Body of pancreas (tissue), 4 donors: ENCODE measurements at places on chromosomes 4 and X.

DNA sequence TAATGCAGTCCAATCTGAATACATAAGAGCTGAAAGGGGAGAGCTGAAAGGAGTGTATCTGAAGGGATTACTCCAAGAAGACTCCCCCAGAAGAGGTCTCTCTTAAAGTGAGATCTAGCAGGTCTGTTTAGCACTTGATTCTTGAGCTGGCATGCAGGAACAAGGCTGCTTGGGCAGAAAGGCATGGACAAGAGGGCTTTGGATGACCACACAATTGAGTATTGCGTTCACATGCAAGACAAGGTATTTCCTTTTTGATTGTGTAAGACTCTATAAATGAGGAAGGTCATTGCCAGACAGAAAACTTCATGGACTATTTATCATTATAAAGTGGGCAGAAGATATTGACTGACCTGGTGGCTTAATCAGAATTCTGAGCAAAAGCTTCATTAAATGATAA lies 145.5 kb upstream of the AFF2 start:
- no peak for DNase-seq

- DNase-seq, result no peak
Observed at GRCh38 chr4:123077330-123077729, 154.9 kb upstream of the NUDT6 start.

DNA sequence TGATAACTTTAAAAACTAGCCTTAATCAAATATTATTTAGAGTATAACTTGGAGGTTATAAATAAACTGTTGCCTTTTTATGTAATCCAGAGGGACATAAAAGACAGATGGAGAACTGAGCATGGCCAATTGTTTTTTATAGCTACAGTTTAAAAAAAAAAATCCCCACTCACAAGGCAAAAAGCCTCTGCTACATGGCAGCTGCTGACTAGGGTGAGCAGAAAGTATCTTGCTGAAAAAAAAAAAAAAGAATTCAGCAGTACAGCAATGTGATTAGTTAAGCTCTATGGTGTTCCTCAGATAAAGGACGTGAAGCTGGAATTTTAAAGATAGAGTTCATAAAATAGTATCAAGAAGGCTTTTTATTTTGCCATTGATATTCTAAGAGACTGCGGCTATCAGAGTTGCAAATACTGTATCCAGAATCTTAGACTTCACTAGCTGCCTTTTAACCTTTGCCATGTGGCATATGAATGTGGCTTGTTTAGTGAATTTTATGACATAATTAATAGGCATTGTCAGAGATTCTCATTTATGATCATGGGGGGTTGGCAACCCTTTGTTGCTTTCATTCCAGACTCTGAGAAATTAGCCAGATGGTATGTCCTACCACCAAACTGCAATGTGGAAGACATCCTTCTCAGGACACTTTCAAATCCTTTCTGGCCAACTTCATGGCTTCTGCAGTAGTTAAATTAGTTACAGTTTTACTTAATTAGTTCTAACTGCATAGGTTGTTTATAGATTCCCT lies 498.0 kb downstream of the STPG2 start:
- DNase-seq, result no peak

- no peak for DNase-seq
Observed at GRCh38 chr4:169802873-169803272, 45.1 kb upstream of the HPF1 start.

GRCh38 chrX:135632353-135632752 lies 81.1 kb upstream of the CT45A1 start:
- DNase-seq, result no peak

DNA sequence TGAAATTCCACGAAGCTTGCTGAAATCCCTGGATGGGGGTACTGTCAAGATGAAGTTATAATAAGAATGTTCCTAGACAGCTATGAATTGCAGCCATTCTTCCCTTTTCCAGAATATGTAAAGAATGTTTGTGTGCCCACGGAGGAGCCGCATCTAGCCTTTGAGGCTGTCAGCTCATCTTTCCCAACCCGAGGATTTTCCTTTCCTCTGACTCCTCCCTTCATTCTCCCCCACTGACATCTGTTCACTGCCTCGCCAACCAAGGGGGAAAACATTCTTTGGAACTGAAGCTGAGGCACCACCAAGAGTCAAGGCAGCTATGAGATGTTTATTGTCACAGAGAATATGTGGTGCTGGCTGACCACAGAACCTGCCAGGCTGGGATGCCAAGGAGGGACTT lies 8.8 kb downstream of the NHSL2 start:
- DNase-seq, result no peak

GRCh38 chrX:141791856-141792255 lies 46.3 kb upstream of the MAGEC3 start:
- no peak for DNase-seq

- no peak for DNase-seq
Observed at GRCh38 chr4:17544205-17544604, 29.2 kb downstream of the CLRN2 start.

DNA sequence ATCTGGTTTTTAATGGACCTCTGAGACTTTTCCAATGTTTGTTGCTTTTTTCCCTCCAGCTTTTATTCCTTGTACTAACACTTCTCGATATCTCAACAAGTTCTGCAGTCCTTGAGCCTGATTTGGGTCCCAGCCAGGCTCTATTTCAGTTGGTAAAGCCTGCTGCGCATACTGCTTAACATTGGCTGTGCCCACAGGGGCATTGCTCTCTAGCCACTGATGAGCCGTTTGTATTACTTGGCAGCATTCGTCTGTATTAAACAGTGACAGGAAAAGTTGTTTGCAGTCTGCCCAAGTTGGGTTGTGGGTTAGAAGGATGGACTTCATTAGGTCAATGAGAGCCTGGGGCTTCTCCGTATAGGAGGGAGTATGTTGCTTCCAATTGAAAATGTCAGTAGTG lies 59.6 kb upstream of the XAGE1B start:
- DNase-seq, result no peak

DNA sequence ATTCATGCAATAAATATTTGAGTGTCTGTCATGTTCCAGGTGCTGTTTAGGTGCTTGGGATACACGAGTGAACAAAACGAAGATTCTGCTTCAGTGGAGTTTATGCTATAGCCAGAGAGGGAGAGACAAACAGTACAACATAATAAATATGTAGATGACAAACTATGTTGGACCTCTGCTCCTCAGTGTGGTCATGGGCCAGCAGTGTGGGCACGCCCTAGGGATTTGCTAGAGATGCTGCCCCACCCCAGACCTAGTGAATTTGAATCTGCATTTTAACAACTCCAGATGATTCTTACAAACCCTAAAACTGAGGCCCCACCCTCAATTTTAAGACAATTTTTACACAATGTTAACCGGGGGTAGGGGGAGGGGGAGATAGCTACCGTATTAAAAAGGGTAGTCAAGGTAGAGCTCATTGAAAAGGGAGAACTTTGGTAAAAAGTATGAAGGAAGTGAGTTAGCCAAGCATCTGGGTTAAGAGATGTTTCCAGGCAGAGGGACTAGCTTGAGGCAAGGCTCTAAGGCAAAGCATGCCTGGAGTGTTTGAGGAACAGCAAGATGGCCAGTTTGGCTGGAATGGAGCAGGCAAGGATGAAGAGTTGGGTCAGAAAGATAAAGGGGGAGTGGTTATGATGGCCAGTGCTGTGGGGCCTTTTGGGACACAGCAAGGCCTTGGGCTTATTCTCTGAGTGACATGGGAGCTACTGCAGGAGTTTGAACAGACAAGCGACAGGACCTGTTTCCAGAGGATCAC lies 42.4 kb downstream of the SEPSECS start:
- no peak for DNase-seq

DNA sequence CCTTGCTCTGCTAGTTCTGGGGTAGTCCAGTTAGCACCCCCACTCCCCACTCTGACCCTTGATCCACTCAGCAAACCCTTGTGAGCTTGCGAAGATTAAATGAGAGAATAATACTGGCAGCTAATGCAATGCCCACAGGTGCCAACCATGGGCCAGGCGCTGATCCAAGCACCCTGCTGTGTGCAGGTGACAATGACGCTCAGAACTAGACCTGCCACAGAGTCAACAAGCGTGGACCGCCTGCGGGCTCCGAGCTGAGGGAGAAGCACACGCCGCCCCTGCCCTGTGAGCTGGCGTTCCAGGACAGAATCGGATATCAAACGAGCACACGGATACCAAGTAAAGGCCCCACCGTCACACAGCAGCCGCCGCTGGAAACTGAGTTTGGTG lies 129.2 kb downstream of the FAM53A start:
- no peak for DNase-seq

- no peak for DNase-seq
Observed at GRCh38 chr4:84697615-84698201, 114.8 kb downstream of the CDS1 start.
